ENCODE measurements at places on chromosomes 11 and 22. TPM values are rescaled to one million over a fixed set of nuclear protein-coding genes. Genes with fewer than 3 reads are reported as not detected.
A peak's percentile ranks its signal among the peaks of the same experiment; 100 is the strongest.

Gene WBP2NL
- 2.1 TPM for total RNA-seq

DNA sequence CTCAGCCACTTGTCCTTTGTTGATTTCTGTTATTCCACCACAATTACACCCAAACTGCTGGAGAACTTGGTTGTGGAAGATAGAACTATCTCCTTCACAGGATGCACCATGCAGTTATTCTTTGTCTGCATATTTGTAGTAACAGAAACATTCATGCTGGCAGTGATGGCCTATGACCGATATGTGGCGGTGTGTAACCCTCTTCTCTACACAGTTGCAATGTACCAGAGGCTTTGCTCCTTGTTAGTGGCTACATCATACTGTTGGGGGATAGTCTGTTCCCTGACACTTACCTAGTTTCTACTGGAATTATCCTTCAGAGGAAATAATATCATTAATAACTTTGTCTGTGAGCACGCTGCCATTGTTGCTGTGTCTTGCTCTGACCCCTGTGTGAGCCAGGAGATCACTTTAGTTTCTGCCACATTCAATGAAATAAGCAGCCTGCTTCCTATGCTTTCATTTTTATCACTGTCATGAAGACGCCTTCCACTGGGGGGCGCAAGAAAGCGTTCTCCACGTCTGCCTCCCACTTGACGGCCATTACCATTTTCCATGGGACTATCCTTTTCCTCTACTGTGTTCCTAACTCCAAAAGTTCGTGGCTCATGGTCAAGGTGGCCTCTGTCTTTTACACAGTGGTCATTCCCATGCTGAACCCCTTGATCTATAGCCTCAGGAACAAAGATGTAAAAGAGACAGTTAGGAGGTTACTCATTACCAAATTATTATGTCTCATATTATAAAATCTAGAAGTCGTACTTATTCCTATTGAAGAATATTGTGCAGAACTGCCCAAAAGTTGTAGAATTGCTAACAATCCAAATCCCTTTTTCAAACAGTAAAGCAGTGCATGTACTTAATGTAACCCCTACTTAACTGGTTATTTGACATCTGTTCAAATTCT is 53.2 kb downstream of the OR4C6 start:
- ATAC-seq, result no peak

GRCh38 chr22:50082961-50083461 is 2.2 kb downstream of the MLC1 start:
- no peak for ATAC-seq

- ATAC-seq, result no peak
Measured at GRCh38 chr11:70490723-70491558, 92.6 kb downstream of the CTTN start.

Gene CYP2D6
- total RNA-seq, result 6.3 TPM

DNA sequence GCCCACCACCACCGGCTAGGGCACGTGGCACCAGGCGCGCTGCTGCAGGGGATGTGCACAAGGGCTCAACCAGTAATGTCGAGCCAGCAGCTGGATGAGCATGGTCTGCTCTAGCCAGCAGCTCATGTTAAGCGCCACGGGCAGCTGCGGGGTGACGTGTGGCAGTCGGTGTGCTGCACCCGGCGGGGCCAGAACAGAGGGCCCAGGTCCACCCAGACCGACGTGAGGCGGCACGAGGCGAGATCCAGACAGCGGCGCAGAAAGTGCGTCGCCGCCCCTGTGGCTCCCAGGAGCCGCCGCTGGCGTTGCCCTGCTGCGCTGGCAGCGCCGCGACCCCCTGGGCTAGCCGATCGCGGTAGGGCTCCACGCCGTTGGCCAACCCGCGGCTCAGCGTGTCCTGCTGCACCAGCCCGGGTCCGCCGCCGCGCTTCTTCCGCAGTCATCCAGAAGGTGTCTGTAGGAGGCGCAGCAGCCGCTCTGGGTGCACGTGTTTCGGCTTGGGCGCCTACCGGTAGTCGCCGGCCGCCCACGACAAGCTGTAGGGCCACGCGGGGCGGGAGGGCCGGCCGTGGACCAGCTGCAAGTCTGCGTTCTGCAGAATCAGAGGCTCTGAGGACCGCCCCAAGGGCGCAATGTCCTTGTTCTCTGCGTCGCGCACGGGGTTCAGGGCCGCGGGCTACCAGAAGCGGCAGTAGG is 4.6 kb upstream of the GALR3 start:
- peak; percentile 73 for ATAC-seq

- no peak for ATAC-seq
Measured at GRCh38 chr11:1167751-1168231, 10.0 kb downstream of the MUC5AC start.

- no peak for ATAC-seq
Measured at GRCh38 chr11:126123686-126124085, 61.0 kb upstream of the CDON start.

DNA sequence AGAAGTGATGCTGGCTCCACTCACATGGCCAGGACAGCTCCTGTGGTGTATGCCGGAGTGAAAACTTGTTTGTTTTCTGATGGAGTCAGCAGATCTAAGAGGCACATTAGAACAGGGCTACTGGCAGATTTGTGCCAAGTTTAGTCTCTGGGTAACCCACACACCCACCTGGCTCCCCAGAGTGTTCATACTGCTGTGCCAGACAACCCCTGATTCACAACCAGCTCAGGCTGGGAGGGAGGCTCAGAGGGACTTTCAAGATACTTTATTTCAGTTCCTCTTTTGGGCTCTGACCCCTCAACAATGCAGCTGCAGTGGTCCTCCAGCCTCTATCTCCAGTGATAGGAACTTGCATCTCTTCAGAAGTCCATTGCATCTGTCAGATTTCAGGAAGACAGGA is 8.5 kb downstream of the NTM start:
- no peak for ATAC-seq

GRCh38 chr11:60159868-60160267 is 23.0 kb downstream of the MS4A6A start:
- ATAC-seq, result no peak

DNA sequence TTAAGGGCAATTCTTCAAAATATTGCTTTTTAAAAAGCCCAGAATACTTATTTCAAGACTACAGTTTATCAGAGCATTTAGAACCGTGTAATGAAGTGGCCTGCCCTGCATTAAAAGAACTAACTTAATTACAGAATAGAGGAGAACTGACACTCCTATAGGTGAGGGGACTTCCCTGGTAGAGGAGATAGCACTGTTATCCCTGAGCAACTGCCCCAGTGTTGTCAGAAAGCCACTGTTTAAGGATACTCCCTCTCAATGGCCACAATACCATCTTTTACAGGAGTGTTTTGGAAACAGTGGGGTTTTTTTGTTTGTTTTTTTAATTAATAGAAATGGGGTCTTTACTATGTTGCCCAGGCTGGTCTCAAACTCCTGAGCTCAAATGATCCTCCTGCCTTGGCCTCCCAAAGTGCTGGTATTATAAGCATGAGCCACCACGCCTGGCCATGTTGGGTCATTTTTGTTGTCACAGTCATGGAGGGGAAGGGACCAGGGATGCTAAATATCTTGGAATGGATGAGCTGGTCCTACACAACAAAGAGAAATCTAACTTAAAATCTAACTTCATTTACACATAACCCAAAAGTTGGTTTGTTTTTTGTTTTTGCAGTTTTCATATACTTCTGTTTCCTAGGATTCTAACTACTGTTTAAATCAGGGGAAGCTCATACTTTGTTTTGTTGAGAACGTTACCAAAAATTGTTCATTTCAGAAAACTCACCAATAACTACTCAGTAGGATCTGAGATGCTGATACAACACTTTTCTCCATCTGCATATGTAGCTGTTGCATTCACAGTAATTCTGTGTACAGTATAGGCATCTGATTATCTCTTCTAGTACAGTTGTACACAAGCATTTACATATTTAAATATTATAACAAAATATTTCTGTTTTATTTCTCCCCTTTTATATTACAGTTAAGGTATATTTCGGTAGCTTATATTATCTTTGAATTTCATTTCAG is 8.1 kb downstream of the RPL27A start:
- ATAC-seq, result no peak

GRCh38 chr11:36352922-36353321 is 56.8 kb downstream of the PRR5L start:
- ATAC-seq, result peak; percentile 84

DNA sequence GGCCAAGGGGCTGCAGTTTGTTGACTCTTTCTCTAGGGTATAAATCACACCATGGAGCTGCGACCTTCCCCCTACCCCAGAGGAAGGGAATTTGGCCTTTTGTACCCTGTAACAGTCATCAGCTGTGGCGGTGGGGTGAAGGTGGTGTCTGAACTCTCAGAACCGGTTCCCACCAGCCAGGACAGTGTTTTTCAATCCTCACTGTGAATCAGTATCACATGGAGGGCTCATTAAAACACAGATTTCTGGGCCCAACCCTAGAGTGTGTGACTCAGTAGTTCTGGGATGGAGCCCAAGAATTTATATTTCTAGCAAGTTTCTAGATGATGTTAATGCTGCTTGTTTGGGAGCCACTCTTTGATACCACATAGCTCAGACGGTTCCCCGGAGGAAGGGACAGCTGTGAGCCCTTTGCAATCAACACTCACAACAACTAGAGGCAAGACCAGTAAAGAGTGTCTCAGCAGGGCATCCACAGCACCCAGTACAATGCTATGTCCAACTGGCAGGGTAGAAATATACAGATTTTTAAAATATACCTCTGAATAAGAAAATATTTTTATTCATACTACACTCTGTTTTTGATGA is 43.9 kb upstream of the FAT3 start:
- ATAC-seq, result no peak

- ATAC-seq, result no peak
Measured at GRCh38 chr11:124080327-124081001, 34.8 kb upstream of the VWA5A start.

Gene SERPING1
- not detected for total RNA-seq

DNA sequence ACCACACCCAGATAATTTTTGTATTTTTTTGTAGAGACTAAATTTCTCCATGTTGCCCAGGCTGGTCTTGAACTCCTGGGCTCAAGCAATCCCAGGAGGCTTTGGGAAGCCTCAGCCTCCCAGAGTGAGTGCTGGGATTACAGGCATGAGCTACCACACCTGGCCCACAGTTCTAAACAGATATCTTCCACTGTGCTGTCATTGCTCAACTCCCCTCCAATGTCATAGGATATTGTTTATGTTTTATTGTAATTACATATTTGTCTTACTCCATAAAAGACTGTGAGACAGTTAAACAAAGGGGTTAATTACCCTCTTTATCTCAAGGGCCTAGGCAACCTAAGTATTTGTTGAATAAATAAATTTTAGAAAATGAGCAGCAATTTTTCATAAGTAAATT is 204.2 kb downstream of the GRM5 start:
- ATAC-seq, result no peak

GRCh38 chr11:86492370-86493010 is 117.8 kb downstream of the CCDC81 start:
- ATAC-seq, result no peak

Gene INPP5J
- 0.34 TPM for total RNA-seq

GRCh38 chr22:25488244-25489020 is 76.0 kb upstream of the GRK3 start:
- ATAC-seq, result peak; percentile 62

Gene CFAP300
- not detected for total RNA-seq

DNA sequence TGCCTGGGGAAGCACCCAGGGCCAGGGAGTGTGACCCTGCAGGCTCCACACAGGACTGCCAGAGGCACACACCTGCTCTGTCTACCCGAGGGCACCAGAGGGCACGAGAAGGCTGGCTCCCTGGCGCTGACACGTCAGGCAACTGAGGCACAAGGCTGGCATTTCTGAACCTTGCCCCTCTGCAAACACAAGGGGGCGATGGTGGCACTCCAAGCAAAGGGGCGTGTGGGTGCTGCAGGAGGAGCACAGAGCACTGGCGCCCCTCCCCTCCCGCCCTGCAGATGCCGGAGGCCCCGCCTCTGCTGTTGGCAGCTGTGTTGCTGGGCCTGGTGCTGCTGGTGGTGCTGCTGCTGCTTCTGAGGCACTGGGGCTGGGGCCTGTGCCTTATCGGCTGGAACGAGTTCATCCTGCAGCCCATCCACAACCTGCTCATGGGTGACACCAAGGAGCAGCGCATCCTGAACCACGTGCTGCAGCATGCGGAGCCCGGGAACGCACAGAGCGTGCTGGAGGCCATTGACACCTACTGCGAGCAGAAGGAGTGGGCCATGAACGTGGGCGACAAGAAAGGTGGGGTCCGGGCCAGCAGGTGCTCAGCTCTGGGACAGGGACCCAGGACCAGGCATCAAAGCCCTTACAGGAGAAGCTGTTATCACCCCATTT is 20.8 kb upstream of the TXNRD2 start:
- ATAC-seq, result peak; percentile 71

Gene CENATAC
- total RNA-seq, result 44.8 TPM

DNA sequence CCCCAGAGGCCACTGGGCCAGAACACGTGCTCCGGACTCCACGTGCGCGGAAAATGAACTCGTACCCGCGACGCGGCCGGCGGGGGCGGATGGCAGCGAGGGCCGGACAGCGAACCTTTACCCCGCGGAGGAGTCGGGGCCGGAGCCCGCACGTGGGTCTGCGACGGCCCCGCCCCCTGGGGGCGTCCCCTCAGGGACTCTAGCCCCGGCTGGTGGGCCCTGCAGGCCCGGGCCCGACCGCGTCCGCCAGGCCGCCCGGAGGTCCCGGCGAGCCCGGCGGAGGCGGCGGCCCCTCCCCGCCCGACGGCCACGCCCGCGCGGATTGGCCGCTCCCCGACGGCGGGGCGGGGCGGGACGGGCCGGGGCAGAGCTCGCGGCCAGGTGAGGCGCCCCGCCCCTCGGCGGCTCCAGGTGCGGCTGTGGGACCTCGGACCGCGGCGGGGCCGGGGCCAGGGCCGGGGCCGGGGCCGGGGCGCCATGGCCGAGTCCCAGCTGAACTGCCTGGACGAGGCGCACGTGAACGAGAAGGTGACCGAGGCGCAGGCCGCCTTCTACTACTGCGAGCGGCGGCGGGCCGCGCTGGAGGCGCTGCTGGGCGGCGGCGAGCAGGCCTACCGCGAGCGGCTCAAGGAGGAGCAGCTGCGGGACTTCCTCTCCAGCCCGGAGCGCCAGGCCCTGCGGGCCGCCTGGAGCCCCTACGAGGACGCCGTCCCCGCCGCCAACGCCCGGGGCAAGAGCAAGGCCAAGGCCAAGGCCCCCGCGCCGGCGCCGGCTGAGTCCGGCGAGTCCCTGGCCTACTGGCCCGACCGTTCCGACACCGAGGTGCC is at the start of gene FAM83F:
TSS of gene FAM83F (plus strand) at position 389 of the 827 bp plus-strand sequence. CDS start at position 478, 89 bp downstream.
- peak; percentile 91 for ATAC-seq

- ATAC-seq, result no peak
Measured at GRCh38 chr11:119388103-119388502, 6.6 kb upstream of the USP2 start.

Gene TYMP
- total RNA-seq, result 73.0 TPM

Gene FAM180B
- not detected for total RNA-seq

Gene GLYATL2
- not detected for total RNA-seq

DNA sequence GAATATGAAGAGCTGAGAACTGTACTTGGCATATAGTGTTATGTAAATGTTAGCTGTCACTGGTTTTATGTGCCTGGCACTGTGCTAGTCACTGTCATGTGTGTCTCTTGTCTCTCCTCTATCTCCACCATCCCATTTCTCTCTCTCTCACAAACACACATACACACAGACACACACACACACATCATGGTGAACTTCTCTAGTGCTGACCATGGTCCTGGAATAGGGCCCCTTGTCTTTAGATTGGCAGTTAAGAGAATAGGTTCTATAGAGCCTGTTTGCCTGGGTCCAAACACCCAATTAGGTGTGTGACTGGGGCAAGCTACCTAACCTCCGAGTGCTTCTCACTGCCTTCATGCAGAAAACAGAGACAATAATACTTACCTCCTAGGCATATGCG is 109.7 kb upstream of the NARS2 start:
- no peak for ATAC-seq

Gene PRR33
- total RNA-seq, result 0.11 TPM

Gene KRTAP5-7
- 0.17 TPM for total RNA-seq

Gene OR52H1
- not detected for total RNA-seq

GRCh38 chr11:2798951-2799761 is 86.4 kb downstream of the CDKN1C start:
- ATAC-seq, result no peak

GRCh38 chr11:130916910-130917309 is 631 bp upstream of the SNX19 start:
- ATAC-seq, result no peak
